ENCODE measurements at places on chromosomes 16 and 17. TPM values are rescaled to one million over a fixed set of nuclear protein-coding genes. Genes with fewer than 3 reads are reported as not detected.

DNA sequence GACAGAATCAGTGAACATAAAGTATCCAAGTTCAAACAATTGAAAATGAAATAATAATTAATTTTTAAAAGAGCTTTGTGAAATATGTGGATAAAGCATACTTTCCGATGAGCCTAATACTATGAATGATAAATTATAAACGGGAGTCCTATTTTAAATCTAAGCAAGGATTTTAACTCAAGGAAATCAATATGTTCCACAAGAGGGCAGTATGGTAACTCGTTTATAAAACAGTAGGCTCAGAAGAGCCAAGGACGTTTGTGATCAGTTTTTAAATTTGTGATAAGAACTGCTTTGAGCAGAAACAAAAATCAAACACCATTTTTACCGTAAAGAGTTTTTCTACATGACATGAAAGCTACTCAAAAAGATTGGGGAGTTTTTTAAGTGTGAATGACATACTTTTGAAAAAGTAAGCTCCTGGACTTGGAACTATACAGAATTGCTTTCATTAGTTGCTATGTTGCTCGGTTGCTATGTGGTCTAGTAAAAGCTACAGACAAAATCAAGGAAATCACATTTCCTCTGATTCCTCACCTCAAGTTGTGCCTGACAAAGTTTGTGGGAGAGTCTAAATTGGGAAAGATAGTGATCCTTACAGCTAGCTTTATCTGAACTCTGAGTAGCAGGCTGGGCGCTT is 11.8 kb upstream of the TEKT1 start:
- peaks cover 6% of the 10 kb centered on the region for H3K27me3 ChIP-seq
- DNase-seq: peak; percentile 38
- H3K4me3 ChIP-seq: no peak overlapping the region
- H3K36me3 ChIP-seq: no peaks in the 10 kb centered on the region

DNA sequence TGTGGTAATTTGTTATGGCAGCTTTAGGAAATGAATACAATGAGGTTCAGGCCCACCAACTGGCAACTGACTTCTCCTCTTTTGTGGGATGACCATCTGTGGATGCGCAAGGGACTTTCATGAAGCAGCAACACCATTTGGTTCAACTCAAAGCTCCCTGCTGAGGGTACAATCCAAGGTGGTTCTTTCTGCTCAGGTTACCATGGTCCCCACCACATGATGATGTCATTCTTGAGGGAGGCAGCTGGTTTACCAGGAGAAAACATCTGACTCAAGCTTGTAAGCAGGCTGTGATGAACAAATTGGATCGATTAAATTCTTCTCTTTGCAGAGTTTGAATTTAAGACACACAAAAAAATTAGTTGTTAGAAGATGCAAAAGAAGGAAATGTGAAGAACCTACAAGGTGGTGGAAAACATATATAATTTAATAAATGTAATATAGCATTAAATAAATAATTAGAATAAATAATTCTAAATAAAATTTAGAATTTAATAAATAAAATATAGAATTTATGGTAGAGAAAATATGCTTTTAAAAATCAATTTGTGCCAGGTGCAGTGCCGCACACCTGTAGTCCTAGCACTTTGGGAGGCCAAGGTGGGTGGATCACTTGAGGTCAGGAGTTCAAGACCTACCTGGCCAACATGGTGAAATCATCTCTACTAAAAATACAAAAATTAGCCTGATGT is 67.6 kb upstream of the ANKFN1 start:
- H3K36me3 ChIP-seq: no peaks in the 10 kb centered on the region
- no peaks in the 10 kb centered on the region for H3K27me3 ChIP-seq
- H3K27ac ChIP-seq: no peak overlapping the region
- DNase-seq: no peak
- no peaks in the 10 kb centered on the region for H3K4me1 ChIP-seq

DNA sequence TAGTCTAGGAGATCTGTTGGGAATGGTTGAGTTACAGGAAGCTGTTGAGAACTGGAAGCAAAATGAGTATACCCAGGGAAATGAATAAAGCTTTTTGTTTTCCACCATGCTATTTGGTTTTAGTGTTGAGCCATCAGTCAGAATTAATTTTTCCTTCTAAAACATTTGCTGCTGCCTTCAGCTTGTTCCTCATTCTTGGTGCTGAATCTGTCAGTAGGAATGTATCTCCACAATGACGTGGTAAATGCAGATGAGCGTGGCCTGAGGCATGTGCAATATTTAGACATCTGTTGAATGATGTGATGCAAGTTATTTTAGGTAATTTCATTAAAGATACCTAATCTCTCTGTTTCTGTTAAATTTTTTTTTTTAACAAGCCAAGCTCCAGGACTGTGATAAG is 10.9 kb downstream of the HAPSTR1 start:
- DNase-seq: no peak
- no peak overlapping the region for H3K4me3 ChIP-seq
- peaks cover 33% of the 10 kb centered on the region for H3K36me3 ChIP-seq

DNA sequence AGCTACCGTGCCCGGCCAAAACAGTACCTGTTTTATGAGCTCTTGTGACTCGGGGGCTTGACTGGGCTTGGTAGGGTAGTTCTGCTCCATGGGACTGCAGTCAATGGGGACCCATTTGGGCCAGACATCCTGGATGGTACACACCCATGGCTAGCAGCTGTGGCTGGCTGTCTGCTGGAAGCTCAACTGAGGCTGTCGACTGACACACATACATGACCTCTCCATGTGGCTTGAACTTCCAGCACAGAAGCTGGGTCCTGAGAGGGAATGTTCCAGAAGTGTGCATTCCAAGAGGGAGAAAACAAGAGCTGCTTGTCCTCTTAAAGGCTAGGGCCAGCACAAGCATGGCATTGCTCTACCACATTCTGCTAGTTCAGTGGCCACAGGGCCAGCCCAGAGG is 14.9 kb upstream of the NKD1 start:
- no peaks in the 10 kb centered on the region for H3K36me3 ChIP-seq
- no peak overlapping the region for H3K4me3 ChIP-seq
- no peaks in the 10 kb centered on the region for H3K4me1 ChIP-seq
- no peak for DNase-seq

GRCh38 chr17:19724501-19725420 is 8.4 kb upstream of the SLC47A2 start:
- peaks cover 17% of the 10 kb centered on the region for H3K27me3 ChIP-seq
- DNase-seq: no peak
- no peak overlapping the region for H3K27ac ChIP-seq
- no peaks in the 10 kb centered on the region for H3K36me3 ChIP-seq

- H3K27me3 ChIP-seq: peaks cover 31% of the 10 kb centered on the region
- H3K4me3 ChIP-seq: no peak overlapping the region
- peak; percentile 33 for DNase-seq
- H3K36me3 ChIP-seq: no peaks in the 10 kb centered on the region
Measured at GRCh38 chr16:54277845-54278703, 8.5 kb downstream of the IRX3 start.

DNA sequence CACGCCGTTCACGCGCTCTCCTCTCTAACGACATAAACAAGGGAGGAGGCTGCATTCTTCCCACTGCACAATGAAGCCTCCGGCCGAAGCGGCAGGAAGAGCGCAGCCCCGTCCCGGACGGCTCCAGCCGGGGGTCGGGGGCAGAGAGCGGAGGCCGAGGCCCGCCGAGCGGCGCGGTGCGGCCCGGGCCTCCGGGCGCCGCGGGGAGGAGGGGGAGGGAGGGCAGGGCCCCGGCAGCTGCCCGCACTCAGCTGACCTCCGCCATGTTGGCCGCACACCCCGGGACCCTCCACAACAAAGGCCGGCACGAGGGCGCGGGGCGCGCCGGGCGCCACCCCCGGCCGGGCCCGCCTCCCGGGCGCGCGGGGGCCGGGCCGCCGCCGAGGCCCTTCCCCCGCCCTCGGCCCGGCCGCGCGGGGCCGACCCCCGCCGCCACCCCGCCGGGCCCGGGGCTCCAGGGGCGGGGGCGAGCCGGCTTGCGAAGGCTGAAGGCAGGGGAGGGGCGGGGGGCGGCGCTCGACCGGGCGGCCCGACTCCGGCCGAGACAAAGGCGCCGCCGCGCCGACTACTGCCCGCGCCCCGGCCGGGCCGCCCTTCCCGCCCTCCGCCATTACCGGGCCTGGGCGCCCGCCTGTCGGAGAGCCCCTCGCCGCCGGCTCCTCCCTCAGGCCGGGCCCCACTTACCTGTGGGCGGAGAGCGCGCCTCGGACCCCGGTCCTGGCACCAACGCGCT is 527 bp downstream of the SIAH1 start:
- H3K4me1 ChIP-seq: no peaks in the 10 kb centered on the region
- H3K36me3 ChIP-seq: no peaks in the 10 kb centered on the region
- no peak for DNase-seq
- H3K27me3 ChIP-seq: no peaks in the 10 kb centered on the region

- H3K27me3 ChIP-seq: no peaks in the 10 kb centered on the region
- DNase-seq: no peak
- H3K36me3 ChIP-seq: no peaks in the 10 kb centered on the region
- H3K4me3 ChIP-seq: no peak overlapping the region
- no peak overlapping the region for H3K27ac ChIP-seq
Measured at GRCh38 chr17:67420994-67421393, 43.9 kb downstream of the PITPNC1 start.

DNA sequence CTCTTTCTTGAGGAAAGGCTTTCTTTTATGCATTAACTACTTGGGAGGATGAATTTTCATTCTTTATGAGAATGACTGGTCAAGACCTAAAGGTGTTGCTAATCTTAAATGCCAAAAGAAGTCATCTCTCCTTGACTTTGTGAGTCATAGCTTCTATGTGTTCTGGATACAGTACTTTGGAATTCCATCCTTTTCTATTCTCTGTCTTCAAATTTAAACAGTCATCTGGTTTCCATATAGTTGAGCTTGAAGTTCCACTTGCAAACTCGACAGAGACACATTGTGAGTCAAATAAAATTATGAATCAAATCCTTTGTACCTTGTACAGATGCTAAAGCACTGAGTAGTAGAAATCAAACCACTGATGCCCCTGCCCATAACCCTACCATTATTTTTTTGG is 271.9 kb upstream of the PMFBP1 start:
- no peaks in the 10 kb centered on the region for H3K36me3 ChIP-seq
- H3K27ac ChIP-seq: no peak overlapping the region
- no peak for DNase-seq
- H3K27me3 ChIP-seq: no peaks in the 10 kb centered on the region
- H3K4me1 ChIP-seq: no peaks in the 10 kb centered on the region

- H3K4me3 ChIP-seq: no peak overlapping the region
- peaks cover 66% of the 10 kb centered on the region for H3K36me3 ChIP-seq
- no peak for DNase-seq
Measured at GRCh38 chr16:67441907-67442306, 11.0 kb downstream of the HSD11B2 start.

GRCh38 chr17:12489325-12489724 is 176.4 kb upstream of the MYOCD start:
- no peaks in the 10 kb centered on the region for H3K36me3 ChIP-seq
- H3K4me1 ChIP-seq: no peaks in the 10 kb centered on the region
- H3K27me3 ChIP-seq: no peaks in the 10 kb centered on the region
- no peak overlapping the region for H3K4me3 ChIP-seq
- H3K27ac ChIP-seq: no peak overlapping the region

DNA sequence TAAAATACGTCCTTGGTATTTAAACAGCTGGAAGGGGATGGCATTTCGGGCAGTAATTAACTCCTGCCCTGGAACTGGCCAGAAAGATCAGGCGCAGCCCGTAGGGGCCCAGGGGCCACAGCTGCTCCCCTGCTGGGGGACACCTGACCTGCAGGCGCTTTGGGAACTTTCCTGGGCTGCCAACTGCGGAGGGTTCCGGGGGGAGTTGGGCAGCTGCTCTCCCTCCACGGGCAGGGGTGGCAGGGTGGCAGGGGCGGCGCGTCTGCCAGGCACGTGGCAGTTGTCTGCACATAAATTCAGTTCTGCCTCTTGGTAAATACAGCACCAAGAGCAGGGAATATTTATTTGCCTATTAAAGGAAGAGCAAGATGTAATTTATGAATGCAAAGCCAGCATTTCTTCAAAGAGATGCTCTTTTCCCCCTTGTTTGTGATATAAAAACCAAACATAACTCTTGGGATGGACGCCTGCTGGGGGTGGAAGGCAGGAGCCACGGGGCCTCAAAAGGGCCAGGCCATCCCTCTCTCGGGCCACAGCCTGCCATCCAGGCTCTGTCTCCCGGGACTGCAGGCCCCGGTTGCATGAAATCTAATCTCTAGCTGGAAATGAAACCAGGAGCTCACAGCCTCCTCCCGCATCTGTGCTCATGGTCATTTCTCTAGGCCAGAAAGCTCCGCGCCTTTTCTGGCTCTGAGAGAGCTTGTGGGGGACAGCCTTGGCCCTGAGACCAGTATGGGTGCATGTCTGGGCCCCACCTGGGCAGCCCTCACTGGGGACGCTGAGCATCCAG is 29.9 kb upstream of the CHMP6 start:
- H3K4me1 ChIP-seq: no peaks in the 10 kb centered on the region
- no peak overlapping the region for H3K4me3 ChIP-seq
- H3K27me3 ChIP-seq: no peaks in the 10 kb centered on the region
- DNase-seq: no peak
- H3K36me3 ChIP-seq: peaks cover 31% of the 10 kb centered on the region

DNA sequence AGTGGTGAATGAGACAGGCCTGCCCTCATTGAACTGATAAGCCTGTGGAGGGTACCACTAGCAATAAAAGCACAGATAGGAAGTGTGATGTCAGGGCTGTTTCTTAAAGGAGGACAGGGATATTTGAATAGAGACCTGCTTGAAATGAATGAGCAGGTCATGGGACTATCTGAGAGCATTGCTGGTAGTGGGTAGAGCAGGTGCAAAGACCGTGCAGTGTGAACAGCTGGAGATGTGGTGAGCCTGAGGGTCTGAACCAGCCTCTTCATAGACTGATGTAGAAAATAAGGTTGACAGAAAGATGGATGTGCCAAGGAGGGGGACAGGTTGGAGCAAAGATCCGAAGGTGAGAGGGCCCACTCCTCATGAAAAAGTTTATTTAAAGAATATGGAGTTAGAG is 2.4 kb downstream of the NUP93 start:
- no peaks in the 10 kb centered on the region for H3K27me3 ChIP-seq
- peaks cover 31% of the 10 kb centered on the region for H3K4me1 ChIP-seq
- no peak overlapping the region for H3K27ac ChIP-seq
- H3K4me3 ChIP-seq: no peak overlapping the region

GRCh38 chr16:71358464-71358998 is at the start of gene CALB2:
Gene CALB2 (plus strand): TSS chr16:71358723. CDS start chr16:71358793, 70 bp downstream.
- DNase-seq: peak; percentile 63
- H3K4me1 ChIP-seq: no peaks in the 10 kb centered on the region
- no peaks in the 10 kb centered on the region for H3K27me3 ChIP-seq
- H3K4me3 ChIP-seq: no peak within 1 kb of the TSS
- no peaks in the 10 kb centered on the region for H3K36me3 ChIP-seq

- no peak overlapping the region for H3K27ac ChIP-seq
- peaks cover 37% of the 10 kb centered on the region for H3K4me1 ChIP-seq
- no peaks in the 10 kb centered on the region for H3K36me3 ChIP-seq
- H3K4me3 ChIP-seq: no peak overlapping the region
Measured at GRCh38 chr17:2395258-2396181, 5.3 kb downstream of the MNT start.

- H3K27ac ChIP-seq: no peak overlapping the region
- DNase-seq: no peak
- no peaks in the 10 kb centered on the region for H3K27me3 ChIP-seq
- H3K4me3 ChIP-seq: no peak overlapping the region
- no peaks in the 10 kb centered on the region for H3K4me1 ChIP-seq
Measured at GRCh38 chr17:8557176-8557806, 73.2 kb downstream of the MYH10 start.

GRCh38 chr17:33091271-33091670 is 99.6 kb downstream of the SPACA3 start:
- H3K27me3 ChIP-seq: no peaks in the 10 kb centered on the region
- no peak for DNase-seq
- no peaks in the 10 kb centered on the region for H3K4me1 ChIP-seq
- no peak overlapping the region for H3K27ac ChIP-seq
- no peaks in the 10 kb centered on the region for H3K36me3 ChIP-seq

TVP23B gene
- 32.2 TPM for total RNA-seq

KRT40 gene
- 0.09 TPM for total RNA-seq

PARD6A gene
- total RNA-seq: 4.6 TPM

PPP1R1B gene
- total RNA-seq: 1.8 TPM

E4F1 gene
- 26.5 TPM for total RNA-seq

ADAP2 gene
- 8.1 TPM for total RNA-seq

TNFSF12 gene
- 4.2 TPM for total RNA-seq

KRTAP9-4 gene
- not detected for total RNA-seq
